ENCODE measurements at places on chromosomes 12 and 14.

DNA sequence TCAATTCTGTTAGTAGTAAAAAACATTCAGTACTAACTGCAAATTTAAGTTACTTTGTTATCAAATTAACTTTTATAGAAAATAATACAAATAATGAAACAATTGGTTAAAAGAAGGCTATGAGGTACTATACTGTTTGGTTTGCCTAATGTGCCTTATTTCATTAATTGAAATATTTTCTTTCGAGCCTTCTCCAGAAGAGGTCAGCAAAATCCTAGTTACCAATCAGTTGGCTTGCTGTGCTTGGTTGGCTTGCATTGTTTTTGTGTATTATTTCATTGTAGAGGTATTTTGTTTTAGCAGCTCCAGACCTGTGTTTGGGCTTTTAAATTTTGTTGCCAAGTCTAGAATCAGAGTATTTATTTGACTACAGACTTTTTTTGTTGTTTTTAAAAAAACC is 68.5 kb downstream of the AEBP2 start:
- no peak for DNase-seq

DNA sequence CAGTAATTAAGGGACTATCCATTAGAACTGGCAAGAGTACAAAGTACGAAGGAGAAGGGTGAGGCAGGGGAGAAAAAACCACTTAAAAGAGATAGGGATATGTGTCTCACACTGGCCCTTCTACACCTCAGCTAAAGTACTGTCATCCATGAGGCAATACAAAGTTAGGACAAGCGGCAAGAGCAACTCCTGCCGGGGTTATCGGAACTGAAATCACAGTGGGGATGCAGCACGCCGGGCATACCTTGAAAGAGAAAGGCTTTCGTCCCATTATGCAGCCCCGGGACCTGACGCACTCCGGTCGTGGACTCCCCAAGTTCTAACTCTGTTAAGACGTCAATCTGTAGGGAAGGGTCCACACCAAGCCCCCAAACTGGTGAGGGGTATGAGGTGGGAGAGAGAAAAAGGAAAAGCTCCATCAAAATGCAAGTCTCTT is 1.1 kb downstream of the NELL2 start:
- peak; percentile 11 for DNase-seq

- DNase-seq = no peak
These were observed 30.8 kb downstream of the PLEKHG3 start for GRCh38 chr14:64734990-64735389.

- no peak for DNase-seq
These were observed 82.2 kb downstream of the PAPOLA start for GRCh38 chr14:96584199-96584906.

- DNase-seq = no peak
These were observed 7.1 kb downstream of the ARHGDIB start for GRCh38 chr12:14954269-14954668.

GRCh38 chr12:96121271-96121711 is 72.9 kb upstream of the ELK3 start:
- DNase-seq = no peak

- DNase-seq = no peak
These were observed 40.7 kb downstream of the BCL11B start for GRCh38 chr14:99231161-99231849.

DNA sequence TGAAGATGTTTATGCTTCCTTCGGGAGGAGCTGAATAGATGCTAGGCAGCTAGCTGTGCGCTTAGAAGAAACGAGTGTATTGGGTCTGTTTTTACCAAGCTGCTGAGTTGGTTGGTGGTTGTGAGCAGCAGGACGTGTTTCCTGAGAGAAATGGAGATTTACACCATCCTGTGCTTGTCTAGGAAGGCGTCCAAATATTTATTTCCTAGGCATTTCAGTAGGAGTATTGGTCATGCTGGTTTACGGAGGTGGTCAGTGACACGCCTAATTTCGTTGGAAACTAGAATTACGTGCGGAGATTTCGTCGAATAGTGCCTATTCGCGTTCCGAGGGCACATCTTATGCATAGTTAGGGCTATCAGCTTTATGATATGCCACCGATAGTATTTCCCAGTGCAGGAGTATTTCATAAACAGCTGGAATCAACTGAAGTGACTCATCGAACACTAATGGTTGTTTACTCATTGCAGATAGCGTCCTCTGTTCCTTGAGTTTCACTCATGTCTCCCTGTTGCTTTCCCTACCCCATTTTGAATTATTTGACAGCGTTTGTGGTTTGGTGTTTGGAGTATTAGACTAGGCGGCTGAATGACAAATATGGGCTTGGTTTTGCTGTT is 780 bp downstream of the TBC1D15 start:
- no peak for DNase-seq

GRCh38 chr12:128761379-128761790 is 62.4 kb downstream of the SLC15A4 start:
- DNase-seq = no peak

GRCh38 chr12:31033681-31034080 is 40.0 kb upstream of the DDX11 start:
- DNase-seq = no peak

DNA sequence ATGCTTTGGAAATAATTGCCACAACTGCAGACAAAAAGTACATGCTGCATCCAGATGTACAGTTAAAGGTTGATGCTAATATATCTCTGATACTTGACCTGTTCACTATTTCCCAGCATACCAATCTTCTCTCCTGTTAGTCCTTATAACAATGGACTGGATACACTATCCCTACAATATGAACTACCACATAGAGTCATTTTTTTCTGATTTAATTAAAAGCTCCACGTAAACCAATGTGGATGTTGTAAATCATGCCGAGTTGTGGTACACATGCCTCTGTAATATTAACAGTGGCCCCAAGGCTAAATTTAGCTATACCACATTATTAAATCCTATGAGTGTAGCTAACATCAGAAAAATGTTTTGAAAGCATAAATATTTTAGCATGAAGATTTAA is 469.1 kb upstream of the RPL10L start:
- DNase-seq = no peak

DNA sequence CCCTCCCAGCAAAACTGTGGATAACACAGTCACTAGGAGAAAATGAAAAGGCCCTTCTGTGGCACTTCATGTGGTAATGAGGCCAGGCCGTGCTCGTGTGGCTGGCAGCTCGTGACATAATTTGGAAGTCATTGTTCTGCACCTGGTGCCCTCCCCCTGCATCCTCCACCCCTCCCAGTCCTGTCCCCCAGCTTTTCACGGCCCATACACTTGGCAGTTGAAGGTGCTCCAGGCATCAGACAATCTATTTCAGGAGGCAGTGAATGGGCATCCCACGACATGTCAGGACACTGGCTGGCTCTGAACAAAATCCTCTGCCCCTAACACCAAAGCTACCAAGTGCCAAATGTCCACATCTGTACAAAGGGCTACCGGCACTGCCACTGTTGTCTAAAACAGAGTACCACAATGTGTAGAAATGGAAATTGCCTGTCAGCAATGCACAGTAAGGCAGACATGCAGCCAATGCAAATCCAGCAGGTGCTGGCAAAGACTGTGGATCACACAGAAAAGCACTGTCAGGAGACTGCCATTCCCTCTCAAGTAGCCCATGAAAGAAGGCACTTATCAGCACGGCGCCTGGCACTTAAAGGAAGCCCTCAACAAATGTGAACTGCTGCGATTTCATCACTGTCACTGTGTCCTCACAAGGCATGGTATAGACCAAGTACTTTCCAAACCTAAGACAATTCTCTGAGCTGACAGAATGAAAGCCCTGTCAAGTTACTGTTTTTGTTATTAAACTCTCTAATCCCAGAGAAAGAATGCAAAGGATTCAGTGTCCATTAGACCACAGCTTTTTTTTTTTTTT is 39.1 kb downstream of the CORO1C start:
- DNase-seq = no peak
